ENCODE measurements at places on chromosomes 1 and 21.

DNA sequence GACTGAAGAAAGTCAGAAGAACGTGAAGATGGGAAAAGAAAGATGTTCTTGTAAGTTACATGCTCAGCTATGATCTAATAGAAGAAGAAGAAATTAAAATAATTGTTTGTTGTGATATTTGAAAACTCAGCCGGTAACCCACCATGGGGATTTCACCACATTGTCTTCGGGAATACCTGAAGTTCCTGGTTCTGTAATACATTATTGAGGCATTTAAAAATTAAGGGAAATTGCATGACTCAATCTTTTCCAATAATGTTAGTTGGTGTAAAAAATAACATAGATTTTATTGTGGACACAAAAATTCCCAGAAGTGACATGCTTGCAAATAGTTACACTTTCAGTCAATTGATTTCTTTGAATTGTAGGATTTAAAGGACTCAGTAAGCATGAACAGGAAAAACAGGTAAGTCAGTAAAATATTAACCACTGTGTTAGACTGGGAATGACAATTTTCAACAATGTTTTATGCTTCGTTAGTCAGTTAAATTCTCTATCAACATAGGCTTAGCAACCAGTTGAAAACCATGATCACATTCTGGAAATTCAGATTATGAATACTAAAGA, 745.1 kb downstream of the LTN1 start:
- DNase-seq: no peak

DNA sequence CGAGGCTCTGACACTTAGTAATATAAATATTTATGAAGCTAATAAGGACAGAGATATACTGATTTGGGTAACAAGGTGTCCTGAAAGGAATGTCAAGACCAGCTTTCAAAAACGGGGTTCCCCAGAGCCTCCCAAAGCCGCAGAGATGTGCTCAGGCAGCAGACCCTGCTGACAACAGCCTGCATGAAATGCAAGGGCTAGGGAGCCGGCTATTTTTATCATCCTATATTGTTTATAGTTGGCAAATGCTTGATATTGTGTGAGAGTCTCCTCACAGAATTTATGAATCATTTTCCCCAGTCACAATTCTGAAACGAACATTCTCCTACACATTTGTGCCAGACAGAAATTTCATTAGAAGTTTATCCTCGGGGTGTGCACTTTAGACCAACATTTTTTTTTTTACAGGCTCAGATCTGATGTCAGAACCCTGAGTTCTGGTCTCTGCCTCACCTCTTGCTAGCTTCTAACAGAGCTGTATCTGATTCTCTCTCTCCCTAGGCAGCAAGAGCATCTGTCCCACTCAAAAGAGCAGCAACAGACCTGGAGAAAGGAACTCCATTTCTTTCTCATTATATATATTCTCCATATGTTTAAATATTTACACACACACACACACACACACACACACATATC, 302.3 kb upstream of the PLD5 start:
- DNase-seq: no peak

- no peak for DNase-seq
Measured at GRCh38 chr1:181656491-181656890, 173.2 kb downstream of the CACNA1E start.

DNA sequence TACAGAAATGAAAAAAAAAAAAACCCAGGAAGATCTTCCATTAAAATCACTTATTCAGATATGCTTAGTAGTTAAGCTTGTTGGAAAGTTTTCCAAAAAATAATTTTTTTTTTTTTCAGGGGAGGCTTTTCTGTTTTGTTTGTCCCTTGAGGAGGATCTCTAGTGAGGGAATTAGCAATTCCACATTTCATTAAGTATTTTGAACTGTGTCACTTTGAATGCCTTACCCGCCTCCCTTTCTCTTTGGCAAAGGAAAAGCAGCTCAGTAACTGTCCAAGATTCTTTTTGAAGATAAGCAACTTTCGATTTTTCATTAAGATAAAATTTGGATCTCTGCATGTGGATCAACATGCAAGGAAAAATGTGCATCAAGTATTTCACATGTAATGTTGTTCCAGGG, 1.8 kb downstream of the NTNG1 start:
- DNase-seq: no peak

DNA sequence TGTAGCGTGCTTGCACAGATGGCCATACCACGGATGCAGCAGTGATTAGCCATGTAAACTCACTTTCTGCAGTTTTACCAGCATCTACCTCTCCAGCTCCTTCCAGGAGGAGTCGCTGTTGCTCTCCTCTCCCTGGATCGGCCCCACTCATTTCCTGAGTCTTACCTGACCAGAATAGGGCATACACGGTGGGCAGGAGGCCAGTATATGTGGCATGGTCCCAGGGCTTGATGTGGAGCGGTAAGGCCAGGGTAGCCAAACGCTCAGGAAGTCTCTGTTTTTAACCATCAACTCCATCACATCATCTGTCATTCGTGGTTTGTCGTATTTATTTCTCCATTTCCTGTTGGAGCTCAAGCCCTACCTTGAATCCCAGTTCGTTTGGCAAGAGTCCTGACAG, 163.4 kb upstream of the USP24 start:
- peak; percentile 9 for DNase-seq

GRCh38 chr1:2493218-2493617, 17.1 kb downstream of the PLCH2 start:
- DNase-seq: no peak

- DNase-seq: no peak
Measured at GRCh38 chr1:200294241-200294640, 115.6 kb downstream of the ZNF281 start.

DNA sequence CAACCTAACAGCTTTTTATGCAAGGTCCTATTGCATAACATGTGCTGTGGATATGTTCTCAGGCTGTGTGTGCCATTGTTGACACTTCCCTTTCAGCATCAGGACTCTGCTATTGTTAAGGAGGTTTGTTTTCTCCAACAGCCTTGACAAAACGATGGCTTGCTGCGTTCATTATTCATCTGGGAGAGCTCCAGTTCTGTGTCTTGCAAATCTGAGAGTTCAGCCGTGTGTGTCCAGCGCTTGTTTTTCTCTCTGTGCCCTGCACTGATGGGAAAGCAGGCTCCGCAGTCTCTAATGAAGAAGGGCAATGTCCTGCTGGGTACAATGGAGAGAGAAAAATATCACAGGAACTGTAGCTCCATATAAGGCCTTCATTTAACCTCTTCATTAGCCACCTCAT, 63.7 kb downstream of the CLDN17 start:
- DNase-seq: no peak

- DNase-seq: peak; percentile 43
Measured at GRCh38 chr1:21324368-21325141, 34.3 kb upstream of the ECE1 start.

- DNase-seq: no peak
Measured at GRCh38 chr1:224710196-224710595, 94.1 kb downstream of the CNIH3 start.

DNA sequence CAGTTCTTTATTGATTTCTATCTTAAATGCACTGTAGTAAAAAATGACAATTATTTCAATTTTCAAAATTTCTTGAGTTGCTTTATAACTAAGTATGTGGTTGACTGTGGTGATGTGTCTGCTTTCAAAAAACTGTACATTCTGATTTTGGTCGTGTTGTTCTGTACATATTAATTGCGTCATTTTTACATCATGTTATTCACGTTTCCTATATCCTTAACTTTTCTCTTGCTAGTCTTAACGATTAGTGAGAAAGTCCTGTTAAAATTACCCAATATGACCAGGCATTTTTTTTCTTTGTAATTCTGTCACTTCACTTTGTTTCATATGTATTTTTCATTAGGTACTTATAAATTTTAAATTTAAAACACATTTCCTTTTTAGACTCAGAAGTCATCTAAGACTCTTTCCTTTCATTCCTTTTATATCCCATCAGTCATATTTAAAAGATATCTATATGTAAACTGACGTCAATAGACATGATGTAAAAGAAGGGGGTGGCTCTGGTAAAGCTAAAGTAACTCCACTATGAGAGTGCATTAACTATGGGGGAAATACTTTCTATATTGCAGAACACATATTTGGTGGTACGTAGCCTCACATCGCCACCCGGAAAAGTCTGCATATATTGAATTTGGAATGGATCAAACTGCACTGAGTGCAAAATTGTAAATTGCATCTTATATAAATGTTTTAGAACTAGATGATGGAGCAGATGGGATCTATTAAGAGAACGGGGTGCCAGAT, 1.1 kb upstream of the COA6 start:
- no peak for DNase-seq

DNA sequence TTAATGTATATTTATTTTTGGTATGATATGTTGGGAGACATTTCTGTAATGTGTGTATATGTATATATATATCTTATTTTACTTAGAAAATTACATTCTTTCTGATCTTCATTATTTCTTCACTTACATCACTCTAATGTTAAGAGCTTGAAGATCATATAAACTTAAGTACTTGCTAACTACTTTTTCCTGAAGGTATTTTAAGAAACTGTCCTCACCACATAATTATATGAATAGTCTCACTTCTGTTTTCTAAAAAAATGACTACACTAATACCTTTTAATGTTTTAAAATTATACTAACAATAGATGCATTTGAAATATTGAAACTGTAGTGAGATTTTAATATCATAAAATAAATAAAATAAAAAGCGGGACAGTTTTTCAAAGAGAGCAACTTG, 377.1 kb downstream of the LRRIQ3 start:
- no peak for DNase-seq
